ENCODE measurements at places on chromosomes 3 and 15.

DNA sequence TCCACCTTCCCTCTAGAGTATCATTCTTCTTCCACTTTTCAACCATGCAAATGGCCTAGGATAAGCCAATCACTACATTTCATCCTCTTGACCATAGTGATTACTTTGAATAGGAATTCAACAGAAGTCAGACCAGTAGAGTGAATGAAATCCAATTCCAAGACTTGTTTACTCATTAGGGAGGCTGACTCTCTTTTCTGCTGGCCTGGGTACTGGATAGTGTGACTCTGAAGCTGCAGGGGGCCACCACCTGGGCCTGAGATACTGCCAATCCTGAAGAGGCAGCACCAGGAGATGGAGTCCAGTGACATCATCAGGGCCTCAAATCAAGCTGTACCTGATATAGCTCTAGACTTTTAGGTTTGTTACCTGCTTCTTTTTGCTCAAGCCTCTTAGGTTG, 7.0 kb upstream of the FSTL1 start:
- DNase-seq, result no peak

GRCh38 chr3:32525720-32526119, 23.1 kb upstream of the CMTM6 start:
- DNase-seq, result no peak

DNA sequence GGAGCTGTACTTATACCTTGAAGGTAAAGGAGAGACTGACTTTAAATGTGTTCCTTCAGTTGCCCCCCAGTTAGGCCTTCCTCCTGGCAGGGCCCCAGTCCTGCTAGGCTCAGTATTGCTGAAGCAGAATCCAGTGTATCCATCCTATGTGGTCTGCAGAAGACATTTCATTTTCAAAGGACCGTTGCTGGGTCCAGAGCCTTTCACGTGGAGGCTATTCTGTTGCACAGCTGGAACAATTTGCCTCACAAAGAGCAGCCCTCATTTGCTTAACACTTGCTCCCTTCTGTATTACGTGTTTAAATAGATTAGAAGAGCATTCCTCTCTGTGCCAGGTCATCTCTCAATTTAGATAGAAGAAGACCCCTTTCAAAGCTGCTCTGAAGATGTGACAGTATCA, 78.9 kb upstream of the CFAP20DC start:
- no peak for DNase-seq

DNA sequence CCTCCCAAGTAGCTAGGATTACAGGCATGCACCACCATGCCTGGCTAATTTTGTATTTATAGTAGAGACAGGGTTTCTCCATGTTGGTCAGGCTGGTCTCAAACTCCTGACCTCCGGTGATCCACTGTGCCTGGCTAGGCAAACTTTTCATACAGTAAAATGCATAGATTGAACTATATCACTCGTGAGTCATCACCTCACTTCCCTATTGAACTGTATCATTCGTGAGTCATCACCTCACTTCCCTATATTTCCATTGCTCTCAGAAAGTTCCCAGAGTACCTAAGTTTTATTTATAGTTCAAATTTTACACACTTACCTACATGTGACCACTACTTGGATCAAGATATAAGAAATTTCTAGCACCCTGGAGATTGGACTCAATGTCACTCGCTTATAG, 73.6 kb upstream of the ACAD9 start:
- DNase-seq, result no peak

- DNase-seq, result no peak
These were observed 161.2 kb upstream of the NECTIN3 start for GRCh38 chr3:110910346-110910955.

GRCh38 chr3:156576651-156577348, 21.9 kb upstream of the SSR3 start:
- DNase-seq, result no peak

DNA sequence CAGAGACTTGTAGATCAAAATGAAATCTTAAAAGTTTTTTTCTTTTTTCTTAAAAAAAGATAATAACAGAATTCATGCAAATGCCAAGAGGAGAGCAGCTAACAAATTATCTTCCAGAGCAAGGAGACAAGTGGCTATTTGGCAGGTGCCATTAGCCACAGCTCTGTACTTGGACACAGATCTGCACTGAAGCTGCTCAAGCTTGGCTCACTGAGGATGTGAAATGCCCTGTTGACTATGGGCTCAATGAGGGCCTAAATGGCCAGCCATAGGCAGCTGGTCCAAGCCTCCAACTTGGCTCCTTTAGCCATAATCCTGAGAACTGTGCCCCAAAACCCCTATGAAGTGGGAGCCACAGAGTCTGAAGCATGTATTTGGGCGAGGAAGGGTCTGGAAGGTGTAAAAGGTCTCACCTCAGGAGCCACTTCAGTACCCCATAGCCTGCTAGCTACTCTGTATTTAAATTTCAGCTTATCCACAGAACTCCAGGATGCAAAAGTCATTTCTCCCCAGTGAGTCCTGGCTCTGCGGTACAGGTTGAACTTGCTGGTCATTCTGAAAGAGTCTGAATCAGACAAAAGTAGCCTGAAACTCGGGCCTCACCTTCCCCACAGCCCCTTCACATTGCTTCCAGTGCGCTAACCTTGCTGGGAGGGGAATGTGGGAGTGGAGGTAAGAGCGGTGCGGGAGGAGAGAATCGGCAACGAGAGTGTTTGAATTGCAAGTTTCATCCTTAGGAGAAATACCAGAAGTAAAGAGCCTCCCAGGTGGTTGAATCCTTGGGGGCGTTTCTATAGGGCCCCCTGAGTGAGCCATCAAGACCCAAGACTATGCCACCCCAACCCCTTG, 48.0 kb downstream of the ZIC4 start:
- no peak for DNase-seq

GRCh38 chr15:55743729-55744655, 1.0 kb upstream of the PRTG start:
- DNase-seq, result no peak

GRCh38 chr3:129224984-129225393, 24.4 kb upstream of the COPG1 start:
- no peak for DNase-seq

DNA sequence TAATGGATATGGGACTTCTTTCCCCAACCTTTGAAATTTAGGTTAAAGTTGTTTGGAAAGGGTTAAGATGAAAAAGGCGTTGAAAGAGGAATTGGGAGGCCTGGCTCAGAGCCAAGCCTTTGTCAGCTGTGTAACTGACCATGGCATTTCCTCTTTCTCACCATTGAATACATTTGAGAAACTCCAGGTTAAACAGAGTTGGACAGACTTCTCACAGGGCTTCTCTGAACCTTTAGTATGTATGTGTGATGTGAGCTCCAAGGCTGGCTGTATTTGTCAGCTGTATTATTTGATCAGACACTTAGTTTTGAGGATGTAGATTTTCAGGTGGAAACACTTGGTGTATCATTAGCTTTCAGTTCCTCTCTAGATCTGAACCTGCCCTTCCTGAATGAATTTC, 136.4 kb upstream of the GOLGA6L4 start:
- no peak for DNase-seq

GRCh38 chr3:141261472-141262307, 30.1 kb downstream of the PXYLP1 start:
- no peak for DNase-seq

DNA sequence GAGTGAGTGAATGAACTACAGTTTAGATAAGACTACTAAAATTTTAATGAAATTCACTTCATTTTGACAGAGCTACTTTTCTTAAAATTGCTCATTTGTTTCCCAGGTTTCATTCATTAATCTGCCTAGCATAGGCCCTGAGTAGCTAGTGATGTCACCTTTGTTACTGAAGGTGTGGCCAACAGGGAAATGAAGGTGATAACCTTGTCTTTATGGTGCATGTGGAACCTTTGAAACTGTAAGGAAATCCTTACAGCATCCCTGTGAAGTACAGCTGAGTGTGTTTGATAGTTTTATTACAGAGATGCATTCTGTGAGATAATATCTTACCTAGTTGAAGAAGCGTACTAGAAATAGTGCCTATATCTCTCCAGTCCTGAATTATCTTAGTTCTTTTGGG, 112.9 kb downstream of the AKAP13 start:
- no peak for DNase-seq

DNA sequence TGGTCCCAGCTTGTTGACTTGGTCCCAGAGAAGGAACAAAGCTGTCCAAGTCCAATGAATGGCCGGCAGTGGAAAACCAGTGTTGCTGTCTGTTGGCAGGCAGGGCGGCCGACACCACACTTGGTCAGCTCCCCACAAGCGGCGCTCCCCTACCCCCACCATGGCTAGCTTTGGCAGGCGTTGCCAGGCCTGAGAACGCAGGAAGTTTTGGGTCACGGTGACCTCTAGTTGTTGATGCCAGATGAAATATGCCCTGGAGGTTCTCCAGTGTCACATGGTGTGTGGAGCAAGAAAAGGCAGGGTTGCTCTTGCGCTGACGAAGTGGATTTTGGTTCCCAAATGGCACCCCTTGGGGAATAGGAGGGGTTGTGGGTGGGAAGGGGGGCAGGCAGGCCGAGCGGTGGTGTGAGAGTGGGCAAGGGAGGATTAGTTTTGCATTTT, 72.7 kb upstream of the TPRG1 start:
- DNase-seq, result no peak

DNA sequence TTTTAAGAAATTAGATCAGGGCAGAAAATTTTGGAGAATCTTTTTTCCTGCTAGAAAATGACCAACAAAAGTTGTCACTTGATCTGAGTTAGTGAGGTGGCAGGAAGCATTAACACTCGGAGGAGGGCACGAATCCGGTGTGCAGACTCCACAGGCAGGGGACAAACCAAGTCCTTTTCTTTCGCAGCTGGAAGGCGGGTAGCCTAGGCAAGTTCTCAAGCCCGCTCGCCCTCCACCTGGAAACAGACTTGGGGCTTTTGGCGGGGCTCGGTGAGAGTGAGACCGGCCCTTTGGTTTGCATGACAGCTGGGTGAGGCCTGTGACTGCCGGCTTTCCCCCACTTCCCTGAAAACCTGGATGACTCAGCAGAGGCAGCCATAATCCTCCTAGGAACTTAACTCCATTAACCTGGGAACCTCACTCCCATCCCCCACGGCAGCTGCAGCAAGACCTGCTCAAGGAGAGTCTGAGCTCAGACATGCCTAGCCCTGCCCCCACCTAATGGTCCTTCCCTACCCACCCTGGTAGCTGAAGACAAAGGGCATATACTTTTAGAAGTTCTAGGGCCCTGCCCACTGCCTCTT, 134.8 kb downstream of the MFSD1 start:
- no peak for DNase-seq

DNA sequence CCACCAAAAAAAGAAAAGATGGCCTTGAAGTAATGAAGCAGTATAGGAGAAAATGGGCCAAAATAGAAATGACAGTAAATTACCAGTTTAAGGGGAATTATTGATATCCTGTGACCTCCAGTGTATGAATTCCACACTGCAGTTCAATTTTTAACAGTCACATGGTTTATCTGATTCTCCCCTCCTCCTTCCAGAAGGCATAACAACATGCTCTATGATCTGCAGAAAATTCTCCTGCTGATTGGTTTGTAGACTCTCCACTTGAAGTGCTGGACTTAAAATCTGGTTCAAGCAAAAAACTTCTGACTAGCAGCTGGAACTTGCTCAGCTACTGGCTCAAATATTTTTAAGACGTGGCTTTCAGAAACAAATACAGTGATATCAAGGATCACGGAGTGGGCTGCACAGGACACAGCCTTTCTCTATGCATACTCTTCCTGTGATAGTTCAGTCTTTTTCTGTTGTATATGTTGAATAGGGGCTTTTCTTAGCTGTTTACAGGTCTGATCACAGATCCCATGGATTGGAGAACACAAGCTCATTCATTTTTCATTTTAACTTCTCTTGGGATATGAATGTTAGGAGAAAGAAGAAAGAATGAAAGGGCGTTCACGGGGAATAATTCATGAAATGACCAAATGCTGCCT, 211.5 kb downstream of the LSAMP start:
- no peak for DNase-seq

DNA sequence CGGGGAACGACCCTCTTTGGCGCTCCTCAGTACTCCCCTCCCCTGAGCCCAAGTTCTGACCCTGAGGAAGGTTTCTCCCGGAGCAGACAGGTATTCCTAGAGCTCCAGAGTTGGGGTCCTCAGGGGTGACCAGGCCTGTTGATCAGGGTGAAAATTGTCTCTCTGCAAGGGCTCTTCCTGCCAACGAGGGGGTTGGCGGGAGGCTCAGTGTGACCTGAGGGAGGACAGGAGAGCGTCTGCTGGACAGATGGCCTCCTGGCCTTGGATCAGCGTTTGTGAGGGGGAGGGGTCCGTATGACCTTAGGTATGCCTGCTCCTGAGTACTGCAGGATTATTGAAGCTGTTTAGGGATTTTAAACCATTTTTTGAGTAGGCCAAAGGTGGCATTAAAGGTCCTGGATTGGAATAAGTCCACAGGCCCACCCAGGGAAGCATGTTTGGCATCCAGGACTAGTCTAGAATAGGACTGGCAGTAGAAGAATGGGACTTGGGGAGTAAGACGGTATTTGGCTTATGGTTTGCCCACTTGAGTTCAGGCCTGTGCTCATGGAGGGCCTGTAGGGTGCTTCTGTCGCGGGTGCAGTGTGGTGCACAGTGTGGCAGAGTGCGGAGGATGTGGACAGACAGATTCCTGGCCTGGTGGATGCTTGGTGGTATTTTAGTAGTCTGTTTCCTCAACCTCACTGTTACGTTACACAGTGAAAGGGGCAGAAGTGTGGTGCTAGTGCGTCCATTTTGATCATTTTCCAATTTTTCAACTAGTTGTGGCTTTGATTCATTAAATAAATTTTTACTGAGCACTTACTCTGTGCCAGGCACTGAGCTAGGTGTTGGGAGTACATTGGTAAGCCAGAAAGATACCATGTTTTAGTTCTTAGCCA, 959 bp downstream of the ZNF592 start:
- DNase-seq, result no peak

DNA sequence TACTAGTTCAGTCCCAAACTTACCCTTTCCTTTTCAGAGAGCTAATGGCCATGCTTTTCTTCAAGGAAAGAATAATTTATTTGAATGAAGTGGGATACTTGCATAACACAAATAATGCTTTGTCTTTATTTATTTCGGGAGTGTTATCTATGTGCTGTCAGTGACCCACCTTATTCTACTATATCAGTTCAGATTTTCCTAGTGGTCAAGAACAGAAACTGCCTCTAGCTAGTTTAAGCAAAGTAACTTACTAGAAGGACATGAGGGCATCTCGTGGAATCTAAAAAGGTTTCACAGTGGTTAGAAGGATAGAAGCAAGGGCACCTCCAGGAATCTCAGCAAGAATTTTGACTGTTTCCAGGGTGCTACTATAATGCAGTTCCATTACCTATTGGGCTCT, 3.8 kb upstream of the TIMMDC1 start:
- DNase-seq, result no peak

- DNase-seq, result no peak
These were observed 35.8 kb downstream of the PLD1 start for GRCh38 chr3:171774521-171774920.

Data from T1000 (cell line).